Pancreas (tissue), 10 donors: ENCODE measurements at places on chromosomes 12 and 14. TPM values are rescaled to one million over a fixed set of nuclear protein-coding genes. Genes with fewer than 3 reads are reported as not detected.

Gene ANKRD33
- total RNA-seq, result not detected

Gene CKAP4
- total RNA-seq, result 38.0 TPM

Gene CREBL2
- 13.9 TPM for total RNA-seq

Gene GALNT6
- 9.3 TPM for total RNA-seq

Gene NAA25
- total RNA-seq, result 12.4 TPM

Gene PPP2R3C
- total RNA-seq, result 10.3 TPM

Gene ITPK1
- total RNA-seq, result 38.3 TPM

Gene TBX3
- total RNA-seq, result 1.1 TPM

Gene SAMD15
- total RNA-seq, result 0.28 TPM

Gene GPD1
- 0.82 TPM for total RNA-seq

Gene SLC39A2
- total RNA-seq, result not detected

GRCh38 chr12:52494100-52494499 is 1.0 kb upstream of the KRT6A start:
- no peak for DNase-seq

GRCh38 chr12:57128519-57129247 is 400 bp downstream of the LRP1 start:
- DNase-seq, result no peak

DNA sequence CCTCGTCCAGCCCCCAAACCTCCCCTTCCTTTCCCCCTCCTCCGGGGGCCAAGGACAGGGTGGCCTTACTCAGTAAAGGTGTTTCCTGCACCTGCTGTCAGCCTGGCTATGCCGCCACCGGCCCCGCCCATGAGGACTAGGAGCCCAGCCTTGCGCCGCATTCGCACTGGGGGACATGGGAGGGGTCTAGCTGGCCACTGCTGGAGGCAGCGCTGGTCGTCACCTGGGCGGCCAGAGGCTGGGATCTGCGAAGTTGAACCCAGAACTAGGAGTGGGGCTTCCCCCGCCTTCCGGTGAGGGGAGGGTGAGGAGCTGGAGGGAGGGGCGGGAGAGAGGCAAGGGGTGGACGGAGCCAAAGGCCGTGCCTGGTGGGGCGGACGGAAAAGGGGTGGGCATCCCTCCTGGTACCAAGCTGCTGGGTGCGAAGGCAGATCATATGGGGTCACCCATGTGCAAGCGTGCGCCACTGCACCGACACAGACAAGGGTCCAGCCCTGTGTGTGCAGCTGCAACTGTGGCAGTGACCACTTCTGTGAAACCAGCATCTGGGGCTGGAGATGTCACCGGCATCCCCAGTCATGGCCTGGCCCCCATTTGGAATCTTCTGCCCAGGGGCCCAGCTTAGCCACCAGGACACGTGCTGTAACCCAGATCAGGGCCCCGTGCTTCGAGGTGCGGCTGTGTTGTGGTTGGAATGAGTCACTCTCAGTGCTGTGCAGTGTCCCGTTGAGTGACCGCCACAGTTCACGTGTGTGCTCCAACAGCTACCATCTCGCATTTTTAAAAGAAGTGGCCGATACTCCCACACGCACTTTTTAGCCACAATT is 8.5 kb downstream of the AMN start:
- DNase-seq, result no peak

DNA sequence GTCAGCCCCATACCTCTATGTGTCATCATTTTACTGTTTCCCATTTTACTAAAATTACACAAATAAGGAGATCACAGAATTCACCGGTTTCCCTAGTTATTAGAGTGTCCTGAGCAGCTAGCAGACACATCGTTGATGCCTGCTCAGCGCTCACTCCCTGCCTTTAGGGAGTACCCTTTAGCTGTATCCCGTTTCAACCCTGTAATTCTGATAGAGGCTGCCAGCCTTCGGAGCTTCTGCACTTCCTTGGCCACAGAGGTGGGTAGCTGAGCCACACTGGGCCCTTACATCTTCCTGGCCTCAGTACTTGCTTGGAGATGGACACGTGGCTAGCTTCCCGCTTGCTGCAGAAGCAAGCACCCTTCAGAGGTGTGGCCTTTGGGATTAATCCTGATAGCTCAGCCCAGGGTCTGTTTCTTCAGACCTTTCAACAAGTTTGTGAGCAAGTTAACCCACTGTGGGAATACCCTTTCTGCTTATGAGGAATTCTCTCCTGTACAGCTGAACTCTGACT is 14.3 kb upstream of the FBXW8 start:
- DNase-seq, result no peak

GRCh38 chr14:100443603-100444002 is 120.5 kb downstream of the SLC25A47 start:
- no peak for DNase-seq

DNA sequence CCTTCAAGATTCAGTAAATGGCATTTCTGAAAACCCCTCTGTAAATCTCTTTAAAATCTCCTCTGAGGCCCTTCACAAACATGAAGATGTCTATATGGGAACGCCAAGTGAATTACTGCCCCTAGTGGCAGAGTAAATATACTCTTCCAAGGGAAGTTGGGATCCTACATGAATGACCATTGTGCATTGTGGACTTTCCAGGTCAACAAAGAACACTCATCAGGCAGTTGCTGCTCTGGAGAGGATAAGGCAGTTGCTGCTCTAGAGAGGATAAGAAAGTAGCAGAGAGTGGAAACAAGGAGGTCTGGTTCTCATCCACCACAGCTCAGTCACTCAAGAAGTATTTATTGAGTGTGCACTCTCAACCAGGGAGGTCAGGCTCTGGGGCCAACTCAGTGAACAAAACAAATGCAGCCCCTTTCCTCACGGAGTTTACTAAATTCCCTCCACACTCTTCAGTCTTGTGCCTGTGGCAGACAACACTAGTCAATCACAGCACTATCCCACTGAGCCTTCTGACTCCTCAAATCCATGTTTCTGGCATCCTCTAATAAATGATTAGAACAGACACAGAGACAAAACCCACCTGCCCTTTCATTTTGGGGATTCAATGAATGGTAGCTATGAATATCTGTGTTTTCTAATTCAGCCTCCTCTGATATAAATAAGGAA is 52.9 kb downstream of the SVOP start:
- DNase-seq, result no peak

GRCh38 chr12:27515671-27516070 is 8.3 kb upstream of the PPFIBP1 start:
- DNase-seq, result no peak

DNA sequence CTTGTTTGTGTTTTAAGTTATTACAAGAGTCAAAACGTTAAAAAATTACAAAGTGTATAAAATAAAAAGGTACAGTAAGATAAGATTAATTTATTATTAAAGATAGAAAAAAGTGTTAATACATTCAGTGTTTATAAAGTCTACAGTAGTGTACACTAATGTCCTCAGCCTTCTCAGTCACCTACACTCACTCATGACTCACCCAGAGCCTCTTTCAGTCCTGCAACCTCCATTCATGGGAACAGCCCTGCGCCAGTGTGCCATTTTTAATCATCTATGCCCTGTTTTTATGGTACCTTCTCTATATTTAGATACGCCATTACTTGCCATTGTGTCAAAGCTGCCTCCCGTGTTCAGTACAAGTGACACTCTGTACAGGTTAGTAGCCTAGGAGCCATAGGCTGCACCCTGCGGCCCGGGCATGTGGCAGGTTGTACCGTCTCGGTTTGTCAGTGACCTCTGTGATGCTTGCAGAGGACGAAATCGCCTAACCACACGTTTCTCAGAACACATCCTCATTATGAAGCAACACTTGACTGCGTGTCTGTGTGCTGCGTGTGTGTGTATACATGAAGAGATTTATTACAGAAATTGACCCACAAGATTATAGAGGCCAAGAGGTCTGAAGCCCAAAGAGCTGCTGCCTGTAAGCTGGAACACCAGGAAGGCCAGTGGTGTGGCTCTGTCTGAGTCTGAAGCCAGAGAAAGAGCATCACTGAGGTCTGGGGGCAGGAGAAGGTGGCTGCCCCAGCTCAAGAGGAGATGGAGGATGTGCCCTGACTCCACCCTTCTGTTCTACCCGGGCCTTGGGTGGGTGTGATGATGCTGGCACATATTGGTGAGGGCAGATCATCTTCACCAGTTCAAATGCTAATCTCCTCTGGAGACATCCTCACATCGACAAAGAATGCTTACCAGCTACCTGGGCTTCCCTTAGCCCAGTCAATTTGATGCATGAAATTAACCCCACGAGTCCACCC is 116.6 kb upstream of the C14orf180 start:
- no peak for DNase-seq

DNA sequence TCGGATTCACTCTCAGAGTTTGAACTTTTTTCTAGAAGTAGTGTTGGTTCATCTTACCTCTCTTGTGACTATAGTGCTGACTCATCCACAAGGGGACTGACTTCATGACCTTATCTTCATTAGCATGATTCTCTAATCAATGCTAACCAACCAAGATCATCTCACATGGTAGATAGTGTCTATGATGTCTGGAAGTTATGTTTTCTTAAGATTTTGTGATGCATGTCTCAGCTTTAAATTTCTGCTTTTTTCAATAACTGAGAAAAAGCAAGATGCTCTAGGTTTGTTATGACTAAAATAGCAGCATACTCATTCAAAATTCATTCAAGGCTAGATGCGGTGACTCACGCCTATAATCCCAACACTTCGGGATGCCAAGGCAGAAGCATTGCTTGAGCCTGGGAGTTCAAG is 12.3 kb upstream of the SLC35E3 start:
- DNase-seq, result no peak

DNA sequence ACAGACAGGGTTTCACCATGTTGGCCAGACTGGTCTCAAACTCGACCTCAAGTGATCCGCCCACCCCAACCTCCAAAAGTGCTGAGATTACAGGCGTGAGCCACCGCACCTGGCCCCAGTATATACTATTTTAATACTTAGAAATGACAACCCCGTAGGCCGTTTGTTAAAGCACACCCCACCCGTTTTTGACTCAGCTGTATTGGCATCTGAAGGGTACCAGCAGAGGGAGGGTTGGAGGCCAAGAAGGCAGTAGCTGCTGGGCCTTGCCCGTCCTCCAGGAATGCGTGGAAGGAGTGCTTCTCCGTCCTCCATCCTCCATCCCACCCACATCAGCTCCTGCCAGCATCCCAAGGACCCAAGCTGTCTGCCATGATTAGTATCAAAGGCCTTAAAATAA is 6.3 kb upstream of the NIN start:
- DNase-seq, result no peak

GRCh38 chr12:5969974-5970690 is 25.1 kb upstream of the ANO2 start:
- DNase-seq, result no peak

DNA sequence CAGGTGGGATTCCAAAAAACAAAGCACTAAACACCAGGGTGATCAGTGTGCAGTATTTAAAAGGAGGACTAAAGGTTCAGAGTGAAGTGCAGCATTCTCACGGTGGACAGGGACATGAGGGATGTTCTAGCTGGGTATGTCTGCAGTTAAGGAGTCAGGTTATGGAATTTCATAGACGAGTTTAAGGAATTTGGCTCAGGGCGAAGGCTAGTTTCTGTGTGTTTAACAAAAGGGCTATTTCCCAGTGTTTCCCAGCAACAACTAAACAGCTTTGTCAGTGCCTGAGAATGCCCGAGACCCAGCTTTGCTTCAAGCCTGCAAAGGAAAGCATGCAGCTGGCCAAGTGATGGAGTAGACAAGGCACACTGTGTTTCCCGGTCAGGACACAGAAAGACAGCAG is 7.0 kb downstream of the KRT1 start:
- DNase-seq, result no peak

- DNase-seq, result no peak
These were observed 2.0 kb downstream of the TMTC1 start for GRCh38 chr12:29781705-29782266.

DNA sequence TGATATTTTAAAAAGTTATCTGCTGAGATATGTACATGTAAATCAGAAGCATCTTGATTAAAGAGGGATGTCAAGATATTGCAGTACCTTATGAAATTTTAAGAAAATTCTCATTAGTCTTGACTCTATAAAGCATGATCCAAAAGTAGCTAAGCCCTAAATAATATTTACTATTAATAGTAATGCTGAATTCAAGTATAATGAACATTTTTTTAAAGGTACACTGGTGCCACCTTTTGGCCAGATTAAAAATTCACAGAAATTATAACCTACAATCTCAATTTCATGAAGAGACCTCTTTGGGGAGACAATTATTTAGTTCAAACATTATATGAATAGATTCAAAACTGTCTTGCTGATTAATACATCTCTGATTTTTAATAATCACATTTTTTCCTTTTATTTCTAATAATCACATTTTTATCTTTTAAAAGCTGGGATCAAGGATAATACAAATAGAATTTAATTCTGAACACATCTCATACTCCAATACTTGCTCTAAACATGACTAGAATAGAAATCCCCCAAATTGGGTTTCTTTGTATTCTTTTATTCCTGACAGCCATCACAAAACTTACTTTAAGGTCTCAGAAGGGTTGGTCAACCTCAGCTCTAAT is 13.4 kb downstream of the AKAP5 start:
- DNase-seq, result no peak

GRCh38 chr14:80109055-80109454 is 102.2 kb downstream of the DIO2 start:
- DNase-seq, result no peak

DNA sequence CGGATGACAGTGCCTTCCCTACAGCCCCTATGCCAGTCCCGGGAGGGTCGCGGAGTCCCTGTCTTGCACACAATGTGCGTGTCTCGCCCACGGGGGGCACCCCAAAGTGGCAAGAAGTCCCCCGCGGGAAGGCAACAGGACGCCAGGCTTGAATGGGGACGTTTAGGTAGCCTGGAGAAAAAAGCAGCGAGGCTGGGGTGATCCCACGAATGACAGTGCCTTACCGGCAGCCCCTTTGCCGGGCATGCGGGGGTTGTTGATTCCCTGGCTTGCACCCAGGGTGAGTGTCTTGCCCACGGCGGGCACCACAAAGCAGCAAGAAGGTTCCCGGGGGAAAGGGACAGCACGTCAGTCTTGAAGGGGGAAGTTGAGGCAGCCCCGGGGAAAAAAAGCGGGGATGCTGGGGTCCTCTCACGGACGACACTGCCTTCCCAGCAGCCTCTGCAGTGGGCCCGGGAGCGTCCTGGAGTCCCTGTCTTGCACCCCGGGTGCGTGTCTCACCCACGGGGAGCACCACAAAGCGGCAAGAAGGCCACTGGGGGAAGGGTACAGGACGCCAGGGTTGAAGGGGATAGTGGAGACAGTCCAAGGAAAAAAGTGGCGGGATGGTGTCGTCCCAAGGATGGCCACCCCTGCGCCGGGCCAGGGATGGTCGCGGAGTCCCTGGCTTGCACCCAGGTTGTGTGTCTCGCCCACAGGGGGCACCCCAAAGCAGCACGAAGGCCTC is 156.8 kb upstream of the ALG10B start:
- peak; percentile 50 for DNase-seq

DNA sequence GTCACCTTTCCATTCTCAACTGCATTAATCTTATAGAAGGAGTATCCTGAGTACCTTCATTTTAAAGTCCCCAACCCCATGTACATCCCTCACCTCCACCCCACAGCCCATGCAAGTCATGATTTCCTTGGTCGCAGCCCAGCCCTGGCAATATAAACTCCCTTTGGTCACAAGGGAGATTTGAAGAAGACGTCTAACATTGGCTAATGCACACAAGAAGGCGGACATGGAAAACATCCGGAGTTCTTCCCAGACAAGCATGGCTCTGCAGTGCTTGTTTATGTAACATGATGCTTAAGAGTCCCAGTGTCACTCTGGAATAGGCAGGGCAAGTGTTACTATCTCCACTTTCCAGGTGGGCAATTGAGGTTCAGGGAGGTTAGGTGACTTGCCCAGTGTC is 277.6 kb downstream of the DPF3 start:
- DNase-seq, result no peak

DNA sequence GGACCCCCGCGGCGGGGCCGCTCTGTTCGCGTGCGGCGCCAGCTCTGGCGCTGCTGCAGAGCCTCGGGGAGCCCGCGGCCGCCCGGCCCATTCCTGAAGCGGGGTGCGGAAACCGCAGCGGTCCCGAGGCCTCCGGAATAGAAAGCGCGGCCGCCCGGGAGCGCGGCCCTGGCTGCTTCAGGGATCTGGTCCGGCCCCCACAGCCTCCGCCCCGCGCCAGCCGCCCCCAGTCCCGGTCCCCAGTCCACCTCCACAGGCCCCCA is 204 bp downstream of the HSP90AA1 start:
- DNase-seq, result no peak
